CD4-positive, alpha-beta memory T cell (primary cell): ENCODE measurements at places on chromosomes 13 and 19. TPM values are rescaled to one million over a fixed set of nuclear protein-coding genes. Genes with fewer than 3 reads are reported as not detected.
A peak's percentile ranks its signal among the peaks of the same experiment; 100 is the strongest.

- no peak overlapping the region for H3K27ac ChIP-seq
- H3K27me3 ChIP-seq = no peaks in the 10 kb centered on the region
- DNase-seq = peak; percentile 43
- H3K4me1 ChIP-seq = no peaks in the 10 kb centered on the region
Measured at GRCh38 chr13:113448885-113449692, 4.2 kb downstream of the ADPRHL1 start.

- no peak overlapping the region for H3K27ac ChIP-seq
- H3K4me1 ChIP-seq = no peaks in the 10 kb centered on the region
- no peaks in the 10 kb centered on the region for H3K27me3 ChIP-seq
- no peaks in the 10 kb centered on the region for H3K36me3 ChIP-seq
Measured at GRCh38 chr13:20506696-20507095, 19.0 kb downstream of the CRYL1 start.

The RASIP1 gene
- 0.22 TPM for total RNA-seq

GRCh38 chr13:93620181-93620765 is 393.7 kb downstream of the GPC6 start:
- no peaks in the 10 kb centered on the region for H3K4me1 ChIP-seq
- no peak overlapping the region for H3K27ac ChIP-seq
- H3K36me3 ChIP-seq = no peaks in the 10 kb centered on the region
- no peak for DNase-seq
- no peak overlapping the region for H3K4me3 ChIP-seq

The RHPN2 gene
- 0.14 TPM for total RNA-seq

DNA sequence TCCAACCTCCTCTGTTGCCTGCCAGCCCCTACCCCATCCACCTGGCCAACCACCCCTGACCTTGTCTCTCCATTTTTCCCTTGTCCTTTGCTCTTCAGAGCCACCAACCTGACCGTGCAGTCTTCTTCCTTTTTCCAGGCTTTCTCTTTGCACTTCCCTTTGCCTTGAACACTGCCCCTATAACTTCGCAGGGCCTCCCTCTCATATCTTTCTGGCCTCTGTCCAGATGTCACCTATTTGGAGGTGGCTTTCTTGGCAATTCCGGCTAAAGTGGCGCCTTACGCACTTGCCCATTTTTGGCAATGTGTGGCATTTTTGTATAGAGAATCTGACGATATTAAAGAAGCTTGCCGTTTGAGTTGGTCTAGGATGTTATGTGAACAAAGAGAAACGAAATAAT is 844 bp downstream of the ZNF543 start:
- peaks cover 29% of the 10 kb centered on the region for H3K4me1 ChIP-seq
- H3K27ac ChIP-seq = peak overlapping the region; percentile 84
- H3K27me3 ChIP-seq = peaks cover 8% of the 10 kb centered on the region
